ENCODE measurements at places on chromosomes 11 and 22. TPM values are rescaled to one million over a fixed set of nuclear protein-coding genes. Genes with fewer than 3 reads are reported as not detected.

GRCh38 chr11:36141196-36141953 lies 147.8 kb downstream of the COMMD9 start:
- DNase-seq = no peak

DLG2 gene
- total RNA-seq = 2.1 TPM

DNA sequence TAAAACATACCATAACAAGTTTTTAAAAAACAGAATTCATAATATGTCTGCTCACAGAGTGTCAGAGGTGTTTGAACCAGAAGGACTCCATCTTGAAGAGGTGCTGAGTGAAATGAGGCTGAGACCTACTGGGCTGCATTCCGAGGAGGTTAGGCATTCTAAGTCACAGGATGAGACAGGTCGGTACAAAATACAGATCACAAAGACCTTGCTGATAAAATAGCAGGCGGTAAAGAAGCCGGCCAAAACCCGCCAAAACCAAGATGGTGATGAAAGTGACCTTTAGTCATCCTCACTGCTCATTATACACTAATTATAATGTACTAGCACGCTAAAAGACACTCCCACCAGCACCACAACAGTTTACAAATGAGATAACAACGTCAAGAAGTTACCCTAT lies 116.4 kb downstream of the ARHGAP32 start:
- DNase-seq = no peak

- DNase-seq = peak; percentile 4
These were observed 1469.0 kb downstream of the LRRC4C start for GRCh38 chr11:39990421-39990831.

DNA sequence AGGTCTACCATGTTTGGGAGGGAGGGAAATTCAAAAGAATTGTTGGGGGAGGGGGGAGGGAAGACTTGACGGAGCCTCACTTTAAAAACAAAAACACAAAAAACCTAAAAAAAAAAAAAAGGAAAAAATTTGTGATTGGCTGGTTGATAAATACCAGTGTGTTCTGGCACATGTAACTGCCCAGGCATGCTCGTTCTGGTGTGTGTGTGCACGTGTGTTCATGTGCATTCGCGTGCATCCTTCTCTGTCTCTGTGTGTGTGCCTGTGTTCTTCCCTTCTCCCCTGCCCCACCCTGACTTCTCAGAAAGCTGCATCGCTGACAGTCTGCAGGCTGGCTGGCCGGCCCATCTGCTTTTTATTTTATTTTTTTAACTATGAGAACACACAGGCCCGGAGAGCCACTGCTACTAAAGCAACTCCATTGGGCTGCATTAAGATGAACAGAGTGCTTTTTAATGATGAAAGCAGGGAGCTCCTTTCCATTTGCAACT lies 22.6 kb upstream of the ADSL start:
- DNase-seq = no peak

TRIM49 gene
- total RNA-seq = not detected

- DNase-seq = no peak
These were observed 2.8 kb upstream of the BCO2 start for GRCh38 chr11:112172362-112172994.

CHEK1 gene
- 5.6 TPM for total RNA-seq

ENTHD1 gene
- not detected for total RNA-seq

CHST1 gene
- total RNA-seq = 1.4 TPM

DNA sequence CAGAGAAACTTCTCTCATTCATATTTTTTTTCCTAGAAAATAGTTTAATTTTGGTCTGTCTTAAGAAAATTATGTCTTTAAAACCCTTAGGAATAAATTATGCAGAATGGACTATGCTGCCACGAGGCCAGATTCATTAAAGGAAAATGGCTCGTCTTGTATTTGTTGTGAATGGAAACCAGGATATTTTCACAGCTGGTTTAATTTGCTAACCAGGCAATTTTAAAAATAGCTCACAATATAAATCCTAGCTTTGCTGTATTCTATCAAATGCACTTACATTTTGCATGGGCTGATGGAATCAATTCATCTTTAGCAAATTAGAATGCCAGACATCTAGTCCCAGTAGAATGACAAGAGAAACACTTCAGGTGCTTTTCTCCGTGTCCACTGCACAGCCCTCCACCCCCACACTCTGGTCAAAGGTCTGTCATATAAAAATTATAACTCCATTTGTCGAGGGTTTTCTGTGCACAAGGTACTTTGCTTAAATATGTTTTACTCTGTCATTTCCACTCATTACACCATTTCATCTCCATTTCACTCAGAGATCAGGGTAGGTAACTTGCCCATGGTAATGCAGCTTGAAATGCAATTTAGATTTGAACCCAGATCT lies 20.3 kb upstream of the TNRC6B start:
- no peak for DNase-seq

DNA sequence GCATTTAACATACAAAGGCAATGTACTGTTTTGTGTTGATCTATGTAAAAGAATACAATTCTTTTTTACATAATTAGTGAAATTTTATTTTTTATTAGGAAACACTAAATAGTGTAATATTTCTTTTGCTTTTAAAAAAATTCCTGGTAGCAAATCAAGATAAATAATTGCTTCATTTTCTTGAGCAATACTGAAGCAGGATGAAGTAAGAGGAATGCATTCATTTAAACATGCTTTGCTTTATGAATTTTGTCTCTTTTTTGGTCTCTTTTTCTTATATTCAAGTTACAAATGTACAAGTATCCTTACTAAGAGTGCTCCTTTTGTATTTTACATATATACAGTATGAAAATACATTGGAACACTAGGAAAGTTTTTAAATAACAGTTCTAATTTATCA lies 144.4 kb upstream of the TEAD1 start:
- DNase-seq = no peak

GRCh38 chr11:105443623-105444022 lies 166.2 kb upstream of the GRIA4 start:
- no peak for DNase-seq

CCDC157 gene
- total RNA-seq = 2.2 TPM

GRCh38 chr11:67419325-67420049 lies 4.0 kb downstream of the CARNS1 start:
- DNase-seq = no peak

GGTLC3 gene
- not detected for total RNA-seq

RAB39A gene
- 1.8 TPM for total RNA-seq

DNA sequence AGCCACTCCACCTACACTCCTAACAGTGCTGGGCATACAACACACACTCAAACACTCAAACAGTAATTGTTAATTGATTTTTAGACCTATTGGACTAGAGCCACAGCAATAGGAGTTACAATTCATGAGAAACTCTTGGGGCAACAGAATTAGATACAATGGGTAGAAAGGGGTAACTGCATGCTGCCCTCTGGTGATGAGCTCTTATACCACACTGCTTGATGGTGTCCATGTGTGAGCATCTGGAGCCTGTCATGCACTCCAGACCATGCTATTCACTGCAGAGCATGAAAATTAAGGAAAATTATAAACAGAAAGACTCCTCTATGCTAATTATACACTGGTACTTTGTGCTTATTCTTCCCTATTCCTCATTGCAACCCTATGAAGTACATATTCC lies 975.5 kb upstream of the CCDC90B start:
- DNase-seq = no peak

GRCh38 chr22:38088629-38089473 lies 4.9 kb upstream of the SLC16A8 start:
- DNase-seq = no peak

GRCh38 chr11:36012979-36013378 lies 69.1 kb downstream of the LDLRAD3 start:
- no peak for DNase-seq

MIAT gene
- total RNA-seq = 7.1 TPM

DNA sequence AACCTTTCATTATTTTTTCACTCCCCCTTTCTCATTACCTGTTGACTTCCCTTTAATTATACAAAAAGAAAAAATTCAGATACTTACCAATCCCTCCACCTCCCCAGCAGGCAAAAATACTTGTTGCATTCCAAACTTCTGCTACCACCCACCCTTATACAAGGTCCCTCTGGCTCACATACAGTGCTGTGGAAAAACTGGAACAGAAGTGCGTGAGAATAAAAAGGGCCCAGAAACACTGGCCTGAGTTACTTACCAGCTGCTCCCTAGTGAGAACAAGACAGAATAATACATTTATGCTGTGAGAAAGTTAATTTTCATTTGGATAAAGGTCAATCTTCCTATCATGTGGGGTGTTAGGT lies 46.9 kb upstream of the RAPSN start:
- DNase-seq = no peak

- DNase-seq = no peak
These were observed 5.1 kb upstream of the CACNA1I start for GRCh38 chr22:39565414-39565944.

DNA sequence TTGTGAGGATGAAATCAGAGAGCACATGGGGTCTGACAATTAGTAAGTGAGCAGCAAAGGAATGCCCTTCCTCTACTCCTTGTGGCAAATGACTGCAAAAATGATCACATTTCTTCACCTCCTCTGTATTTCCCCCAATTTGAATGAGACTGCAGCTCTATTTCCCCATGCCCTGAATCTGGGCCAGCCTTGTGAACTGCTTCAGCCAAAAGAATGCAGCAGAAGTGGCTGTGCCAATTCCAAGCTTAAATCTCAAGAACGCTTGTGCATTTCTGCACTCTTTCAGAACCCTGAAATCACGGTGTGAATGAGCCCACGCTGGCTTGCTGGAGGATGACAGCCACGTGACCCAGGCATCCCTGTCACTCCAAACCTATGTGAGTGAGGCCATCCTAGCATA lies 9.9 kb downstream of the SLC43A3 start:
- DNase-seq = no peak

RNF169 gene
- 22.0 TPM for total RNA-seq

OR52N4 gene
- total RNA-seq = not detected

GRCh38 chr11:1653541-1654387 lies 24.2 kb downstream of the KRTAP5-5 start:
- peak; percentile 11 for DNase-seq

GRCh38 chr11:126282736-126283591 lies at the start of gene TIRAP:
Gene TIRAP (plus strand): TSS chr11:126283093. CDS start chr11:126290895, 7,802 bp downstream.
- DNase-seq = peak; percentile 84

DNA sequence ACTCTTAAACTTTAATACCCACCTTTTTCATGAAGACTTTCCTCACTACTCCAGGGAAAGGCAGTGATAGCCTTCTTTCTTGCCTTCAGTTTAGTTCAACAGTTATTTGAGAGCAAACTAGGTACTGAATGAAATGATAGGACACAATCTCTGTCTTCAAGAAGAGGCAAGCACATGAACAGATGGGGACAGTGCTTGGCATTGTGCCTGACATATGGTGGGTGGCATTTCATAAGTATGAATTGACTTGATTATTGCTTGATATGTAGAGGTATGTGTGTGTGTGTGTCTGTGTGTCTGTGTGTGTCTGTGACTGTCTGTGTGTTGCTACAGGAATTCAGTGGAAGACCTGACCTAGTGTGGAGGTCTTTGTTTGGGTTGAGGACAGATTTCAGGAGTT lies 504.1 kb downstream of the NELL1 start:
- no peak for DNase-seq

GRCh38 chr11:69493931-69494821 lies 12.7 kb downstream of the LINC01488 start:
- DNase-seq = peak; percentile 42

DDI1 gene
- total RNA-seq = not detected

GRCh38 chr11:46435679-46436078 lies 44.1 kb upstream of the CHRM4 start:
- no peak for DNase-seq
